Upper lobe of right lung (tissue), 1 donor: ENCODE measurements at places on chromosomes 7 and 10. TPM values are rescaled to one million over a fixed set of nuclear protein-coding genes. Genes with fewer than 3 reads are reported as not detected.

- peak overlapping the region; percentile 93 for H3K27ac ChIP-seq
- DNase-seq, result no peak
- H3K27me3 ChIP-seq, result no peaks in the 10 kb centered on the region
- peak overlapping the region; percentile 58 for H3K4me3 ChIP-seq
- peaks cover 57% of the 10 kb centered on the region for H3K4me1 ChIP-seq
These were observed 149.5 kb downstream of the ARID5B start for GRCh38 chr10:62050893-62051433.

RAMP3 gene
- total RNA-seq, result 255 TPM

- no peak overlapping the region for H3K4me3 ChIP-seq
- no peaks in the 10 kb centered on the region for H3K4me1 ChIP-seq
- H3K36me3 ChIP-seq, result no peaks in the 10 kb centered on the region
- no peak overlapping the region for H3K27ac ChIP-seq
These were observed 40.4 kb upstream of the DMTF1 start for GRCh38 chr7:87111877-87112276.

DNA sequence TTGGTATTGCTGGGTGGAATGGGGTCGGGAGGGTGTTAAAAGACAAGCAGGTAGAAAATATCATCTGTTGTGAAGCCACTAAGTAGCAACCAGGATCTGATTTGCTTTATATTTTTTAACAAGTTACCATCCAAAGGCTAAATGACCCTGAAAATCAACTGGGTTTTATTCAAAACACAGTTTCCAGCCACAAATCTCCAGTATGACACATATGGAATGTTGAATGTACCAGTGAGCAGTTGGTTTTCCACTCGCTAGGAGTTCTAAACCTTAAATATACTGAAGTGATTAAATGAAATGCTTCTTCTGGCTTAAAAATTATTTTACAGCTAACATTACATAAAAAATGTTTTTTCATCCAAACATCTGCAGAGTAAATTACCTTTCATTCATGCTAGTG lies 112.5 kb downstream of the PDE1C start:
- DNase-seq, result no peak
- H3K27me3 ChIP-seq, result no peaks in the 10 kb centered on the region
- no peaks in the 10 kb centered on the region for H3K36me3 ChIP-seq
- no peaks in the 10 kb centered on the region for H3K4me1 ChIP-seq
- no peak overlapping the region for H3K27ac ChIP-seq

- no peaks in the 10 kb centered on the region for H3K4me1 ChIP-seq
- H3K27ac ChIP-seq, result no peak overlapping the region
- no peak overlapping the region for H3K4me3 ChIP-seq
- H3K27me3 ChIP-seq, result no peaks in the 10 kb centered on the region
- no peaks in the 10 kb centered on the region for H3K36me3 ChIP-seq
These were observed 449.0 kb downstream of the GRID1 start for GRCh38 chr10:85917601-85918000.

VAX1 gene
- not detected for total RNA-seq

GRCh38 chr10:16995867-16996529 lies 133.6 kb downstream of the CUBN start:
- DNase-seq, result no peak
- no peaks in the 10 kb centered on the region for H3K27me3 ChIP-seq
- peaks cover 11% of the 10 kb centered on the region for H3K4me1 ChIP-seq
- H3K27ac ChIP-seq, result peak overlapping the region; percentile 58
- H3K4me3 ChIP-seq, result no peak overlapping the region

DNA sequence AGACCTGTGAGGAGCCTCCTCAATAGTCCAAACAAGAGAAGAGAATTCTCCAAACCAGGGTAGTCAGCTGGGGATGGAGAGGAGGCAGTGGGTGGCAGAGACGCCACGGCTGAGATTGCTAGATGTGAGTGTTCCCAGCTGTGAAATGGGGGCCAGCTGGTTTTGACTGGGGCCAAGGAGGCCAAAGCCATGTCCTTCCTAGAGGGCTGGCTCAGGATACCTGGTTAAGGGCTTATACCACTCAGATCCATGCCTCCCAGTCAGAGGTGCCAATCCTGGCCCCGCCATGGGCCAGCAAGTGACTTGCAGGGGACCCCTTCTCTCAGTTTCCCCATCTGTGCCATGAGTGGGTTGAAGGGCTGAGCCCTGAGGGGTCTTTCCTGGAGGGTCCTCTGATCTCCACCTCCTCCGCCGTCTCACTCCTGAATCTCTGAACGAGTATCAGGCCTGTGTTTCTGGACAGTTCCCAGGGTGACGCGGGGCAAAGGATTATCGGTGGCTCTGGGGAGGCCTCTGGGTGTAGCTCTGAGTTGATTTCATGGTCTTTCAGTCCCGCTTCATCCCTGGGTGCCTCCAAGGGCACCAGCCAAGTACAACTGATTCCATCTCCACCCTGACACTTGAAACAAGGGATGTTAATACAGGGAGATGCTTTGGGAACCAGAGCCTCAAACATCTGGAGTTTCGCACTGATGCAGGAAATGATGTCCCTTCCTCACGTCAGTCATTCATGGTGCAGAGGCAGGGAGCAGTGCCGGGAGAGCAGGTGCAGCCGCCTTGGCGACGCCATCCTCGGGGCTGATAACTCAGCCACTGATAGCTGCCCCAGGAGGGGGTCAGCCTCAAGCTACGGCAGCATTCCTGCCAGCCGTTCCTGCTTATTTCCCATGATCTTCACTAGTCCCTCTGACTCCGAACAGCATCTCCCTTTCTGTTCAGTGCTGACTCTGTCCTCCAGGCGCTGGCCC lies 126.7 kb downstream of the RGS10 start:
- H3K4me1 ChIP-seq, result peaks cover 38% of the 10 kb centered on the region
- H3K27ac ChIP-seq, result no peak overlapping the region
- no peaks in the 10 kb centered on the region for H3K27me3 ChIP-seq
- H3K36me3 ChIP-seq, result no peaks in the 10 kb centered on the region
- H3K4me3 ChIP-seq, result no peak overlapping the region
